H4 (cell line): ENCODE measurements at places on chromosomes 16 and 17. TPM values are rescaled to one million over a fixed set of nuclear protein-coding genes. Genes with fewer than 3 reads are reported as not detected.

Gene HOXB5
- total RNA-seq, result 0.43 TPM in 1 of 2 replicates, not detected in the other

Gene C17orf107
- 0.08 TPM in 1 of 2 replicates, not detected in the other for total RNA-seq

Gene CDH15
- total RNA-seq, result 0.17 TPM in 1 of 2 replicates, not detected in the other

Gene MMP28
- 0.68 TPM in 1 of 2 replicates, not detected in the other for total RNA-seq

Gene CDH3
- total RNA-seq, result not detected in 2 replicates

Gene EPN3
- total RNA-seq, result not detected in 2 replicates

Gene CLEC19A
- total RNA-seq, result 0.10 and 0.68 TPM in 2 replicates

Gene COX6A2
- not detected in 2 replicates for total RNA-seq

Gene CBX8
- 7.0 and 14.6 TPM in 2 replicates for total RNA-seq

Gene ZG16
- total RNA-seq, result not detected in 2 replicates

Gene CA7
- not detected in 2 replicates for total RNA-seq

Gene CCL17
- total RNA-seq, result not detected in 2 replicates

Gene MPP3
- total RNA-seq, result 4.0 and 4.3 TPM in 2 replicates

Gene RMI2
- 19.9 and 21.8 TPM in 2 replicates for total RNA-seq

Gene COPRS
- 137 and 156 TPM in 2 replicates for total RNA-seq

Gene PPM1E
- 0.88 and 3.1 TPM in 2 replicates for total RNA-seq

Gene SDR42E2
- not detected in 2 replicates for total RNA-seq

Gene TRPV3
- not detected in 2 replicates for total RNA-seq

Gene RANBP10
- 1.7 and 3.2 TPM in 2 replicates for total RNA-seq

Gene ATXN2L
- total RNA-seq, result 27.2 and 31.0 TPM in 2 replicates

Gene BCL6B
- not detected in 2 replicates for total RNA-seq

Gene TM4SF5
- total RNA-seq, result not detected in 2 replicates

Gene TP53TG3B
- total RNA-seq, result not detected in 2 replicates

Gene SLFN12
- 17.4 and 19.8 TPM in 2 replicates for total RNA-seq

Gene KRTAP2-3
- total RNA-seq, result 0.21 TPM in 1 of 2 replicates, not detected in the other

Gene ORMDL3
- 21.8 and 24.0 TPM in 2 replicates for total RNA-seq

Gene SLC16A11
- not detected in 2 replicates for total RNA-seq
